Fibroblast of skin of left quadriceps (primary cell): ENCODE measurements at places on chromosomes 2 and 18.
A peak's percentile ranks its signal among the peaks of the same experiment; 100 is the strongest.

GRCh38 chr2:189548666-189549448 lies 31.7 kb downstream of the SLC40A1 start:
- DNase-seq: no peak

DNA sequence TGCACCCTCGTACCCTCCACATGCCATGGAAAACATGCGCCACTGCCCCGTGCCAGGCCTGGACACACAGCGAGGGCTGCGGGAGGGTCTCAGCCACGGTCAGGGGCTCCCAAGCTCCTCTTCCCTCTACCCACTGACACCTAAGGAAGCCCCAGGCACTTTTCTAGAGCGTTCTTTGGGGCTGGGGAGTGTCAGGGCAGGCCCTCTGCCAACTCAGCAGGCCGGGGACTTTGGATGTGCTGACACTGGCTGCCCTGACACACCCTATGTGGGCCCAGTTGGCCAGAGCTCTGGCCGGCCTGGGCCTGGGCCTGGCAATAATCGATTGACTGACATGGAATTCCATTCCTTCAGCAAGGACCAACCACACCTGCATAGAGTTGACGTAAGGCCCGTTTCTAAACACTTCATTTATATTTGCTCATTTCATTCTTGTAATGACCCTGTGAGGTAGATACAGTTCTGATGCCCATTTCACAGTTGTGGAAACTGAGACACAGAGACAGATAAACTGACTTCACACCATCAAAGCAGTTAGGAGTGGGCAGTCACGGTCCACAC lies 70.5 kb downstream of the ZFP36L2 start:
- DNase-seq: no peak

GRCh38 chr18:59460072-59460420 lies 101.0 kb upstream of the LMAN1 start:
- DNase-seq: no peak

DNA sequence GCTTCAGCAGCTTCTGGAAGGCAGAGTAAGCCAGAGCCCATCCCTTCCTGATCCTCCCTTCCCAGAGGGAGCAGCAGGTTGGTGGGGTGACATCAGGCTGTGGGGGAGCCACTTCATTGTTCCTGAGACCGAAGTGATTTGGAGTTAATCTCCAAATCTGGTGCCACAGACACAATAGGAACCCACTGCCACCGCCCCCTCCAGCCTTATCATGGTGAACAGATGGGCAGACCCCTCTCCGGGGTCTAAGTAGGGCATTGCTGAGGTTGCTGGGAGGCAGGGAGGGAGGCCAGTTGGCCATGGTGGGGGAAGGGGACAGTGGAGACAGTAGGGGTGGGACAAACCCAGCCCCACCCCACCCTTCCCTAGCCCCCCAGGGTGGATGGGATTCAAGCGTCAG lies 25.6 kb upstream of the SLC35F6 start:
- DNase-seq: no peak

- no peak for DNase-seq
Measured at GRCh38 chr2:9629222-9630116, 1.3 kb downstream of the YWHAQ start.

- DNase-seq: peak; percentile 89
Measured at GRCh38 chr2:102268510-102269199, 42.7 kb upstream of the IL1RL1 start.

GRCh38 chr2:61726456-61727209 lies 127.2 kb downstream of the FAM161A start:
- no peak for DNase-seq
